ENCODE measurements at places on chromosomes 16 and 17. TPM values are rescaled to one million over a fixed set of nuclear protein-coding genes. Genes with fewer than 3 reads are reported as not detected.
A peak's percentile ranks its signal among the peaks of the same experiment; 100 is the strongest.

The SULT1A2 gene
- 0.22 TPM for total RNA-seq

The NPIPB8 gene
- total RNA-seq, result not detected

GRCh38 chr16:89009343-89010209 is 32.6 kb upstream of the CBFA2T3 start:
- no peak overlapping the region for H3K27ac ChIP-seq
- DNase-seq, result peak; percentile 29
- no peak overlapping the region for H3K4me3 ChIP-seq
- H3K27me3 ChIP-seq, result peaks cover 18% of the 10 kb centered on the region
- peaks cover 3% of the 10 kb centered on the region for H3K4me1 ChIP-seq
- peaks cover 2% of the 10 kb centered on the region for H3K36me3 ChIP-seq

DNA sequence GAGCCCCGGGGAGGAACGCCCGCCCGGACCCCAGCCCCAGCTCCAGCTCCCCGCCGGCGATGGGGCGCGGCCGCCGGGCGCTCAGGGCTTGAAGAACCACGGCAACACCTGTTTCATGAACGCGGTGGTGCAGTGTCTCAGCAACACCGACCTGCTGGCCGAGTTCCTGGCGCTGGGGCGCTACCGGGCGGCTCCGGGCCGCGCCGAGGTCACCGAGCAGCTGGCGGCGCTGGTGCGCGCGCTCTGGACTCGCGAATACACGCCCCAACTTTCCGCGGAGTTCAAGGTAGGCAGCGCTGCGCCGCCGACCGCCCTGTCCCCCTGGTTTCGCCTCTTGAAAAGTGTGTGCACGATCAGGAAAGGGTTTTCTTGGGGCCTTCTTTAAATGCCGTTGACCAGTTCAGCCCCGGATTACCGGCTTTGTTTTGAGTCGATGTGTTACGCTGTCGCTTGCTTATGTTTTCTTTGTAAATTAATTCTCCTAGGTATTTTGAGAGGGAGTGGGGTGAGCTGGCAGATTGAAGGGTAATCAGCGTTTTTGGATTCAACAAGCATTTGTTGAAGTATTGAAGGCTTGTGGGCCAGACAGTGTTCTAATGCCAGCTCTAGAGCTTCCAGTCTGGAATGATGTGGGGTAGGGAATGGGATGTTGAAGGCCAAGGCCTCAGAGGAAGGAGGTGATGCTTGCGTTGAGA is 681 bp downstream of the USP43 start:
- peaks cover 29% of the 10 kb centered on the region for H3K27me3 ChIP-seq
- peaks cover 15% of the 10 kb centered on the region for H3K4me1 ChIP-seq
- no peak overlapping the region for H3K27ac ChIP-seq
- H3K36me3 ChIP-seq, result peaks cover 4% of the 10 kb centered on the region
- no peak for DNase-seq

DNA sequence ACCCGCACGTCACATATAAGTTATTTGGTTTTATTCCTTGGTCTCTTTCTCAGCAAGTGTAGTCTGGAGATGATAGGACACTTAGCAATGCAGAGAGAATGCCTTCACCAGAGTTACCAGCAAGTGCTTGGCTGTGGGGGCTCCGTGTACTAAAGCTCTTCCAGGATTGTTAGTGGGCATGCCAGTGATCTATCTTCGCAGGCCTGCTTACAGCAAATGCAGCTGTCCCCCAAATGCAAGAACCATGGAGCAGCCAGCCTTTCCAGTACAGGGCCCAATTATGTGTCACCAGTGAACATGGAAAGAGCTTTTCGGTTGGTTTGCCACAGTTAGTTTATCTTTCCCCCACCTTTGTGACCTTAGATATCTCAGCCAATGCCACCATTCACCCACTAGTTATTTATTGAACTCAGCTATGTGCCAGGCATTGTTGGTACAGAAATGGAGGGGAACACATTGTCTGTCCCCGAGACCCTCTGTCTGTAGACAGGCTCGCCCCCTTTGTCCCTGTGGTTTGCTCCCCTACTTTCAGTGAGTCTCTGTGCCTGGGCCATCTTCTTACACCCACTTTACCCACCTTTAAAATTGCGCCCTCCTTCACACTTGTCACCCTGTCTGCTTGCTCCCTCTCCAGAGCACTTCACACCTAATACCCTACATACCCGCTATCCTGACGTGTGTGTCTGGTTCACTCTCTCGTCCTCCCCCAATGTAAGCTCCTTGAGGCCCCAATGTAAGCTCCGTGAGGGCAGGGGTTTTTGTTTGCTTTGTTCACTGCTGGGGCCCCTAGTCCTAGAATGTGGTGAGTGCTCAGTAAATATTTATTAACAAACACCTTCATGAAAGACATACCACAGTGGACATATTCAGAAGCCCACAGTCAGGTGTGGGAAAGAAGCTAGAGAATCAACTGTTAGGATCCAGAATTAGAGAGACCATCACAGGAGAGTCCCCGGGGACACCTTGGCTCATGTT is 13.3 kb downstream of the USP10 start:
- peak overlapping the region; percentile 79 for H3K27ac ChIP-seq
- H3K36me3 ChIP-seq, result peaks cover 9% of the 10 kb centered on the region
- no peak overlapping the region for H3K4me3 ChIP-seq
- DNase-seq, result no peak
